ENCODE measurements at places on chromosomes 16 and 17.

DNA sequence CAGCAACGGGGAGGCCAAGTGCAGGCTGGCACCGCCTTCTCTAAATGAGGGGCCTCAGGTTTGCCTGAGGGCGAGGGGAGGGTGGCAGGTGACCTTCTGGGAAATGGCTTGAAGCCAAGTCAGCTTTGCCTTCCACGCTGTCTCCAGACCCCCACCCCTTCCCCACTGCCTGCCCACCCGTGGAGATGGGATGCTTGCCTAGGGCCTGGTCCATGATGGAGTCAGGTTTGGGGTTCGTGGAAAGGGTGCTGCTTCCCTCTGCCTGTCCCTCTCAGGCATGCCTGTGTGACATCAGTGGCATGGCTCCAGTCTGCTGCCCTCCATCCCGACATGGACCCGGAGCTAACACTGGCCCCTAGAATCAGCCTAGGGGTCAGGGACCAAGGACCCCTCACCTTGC is 18.5 kb downstream of the NGFR start:
- H3K27ac ChIP-seq = no peak overlapping the region
- H3K4me3 ChIP-seq = no peak overlapping the region
- DNase-seq = no peak
- H3K27me3 ChIP-seq = no peaks in the 10 kb centered on the region

GRCh38 chr17:22266231-22266630 is 573.9 kb downstream of the KCNJ18 start:
- no peak overlapping the region for H3K4me3 ChIP-seq
- no peak for DNase-seq

DNA sequence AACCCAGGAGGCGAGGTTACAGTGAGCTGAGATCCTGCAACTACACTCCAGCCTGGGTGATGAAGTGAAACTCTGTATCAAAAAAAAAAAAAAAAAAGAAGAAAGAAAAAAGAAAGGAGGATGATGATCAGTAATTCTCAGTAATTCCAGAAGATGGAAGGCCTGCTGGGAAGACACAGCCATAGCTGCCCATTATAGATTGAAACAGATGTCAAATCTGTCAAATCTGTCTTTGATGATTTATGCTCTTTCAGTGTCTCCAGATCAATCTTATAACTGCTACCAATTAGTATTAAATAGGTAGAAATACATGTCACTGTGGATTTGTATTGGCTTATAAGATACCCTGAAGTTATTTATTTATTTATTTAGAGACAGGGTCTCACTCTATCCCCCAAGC is 42.9 kb upstream of the CPPED1 start:
- H3K36me3 ChIP-seq = no peaks in the 10 kb centered on the region
- no peaks in the 10 kb centered on the region for H3K4me1 ChIP-seq
- no peak overlapping the region for H3K4me3 ChIP-seq
- no peak overlapping the region for H3K27ac ChIP-seq

DNA sequence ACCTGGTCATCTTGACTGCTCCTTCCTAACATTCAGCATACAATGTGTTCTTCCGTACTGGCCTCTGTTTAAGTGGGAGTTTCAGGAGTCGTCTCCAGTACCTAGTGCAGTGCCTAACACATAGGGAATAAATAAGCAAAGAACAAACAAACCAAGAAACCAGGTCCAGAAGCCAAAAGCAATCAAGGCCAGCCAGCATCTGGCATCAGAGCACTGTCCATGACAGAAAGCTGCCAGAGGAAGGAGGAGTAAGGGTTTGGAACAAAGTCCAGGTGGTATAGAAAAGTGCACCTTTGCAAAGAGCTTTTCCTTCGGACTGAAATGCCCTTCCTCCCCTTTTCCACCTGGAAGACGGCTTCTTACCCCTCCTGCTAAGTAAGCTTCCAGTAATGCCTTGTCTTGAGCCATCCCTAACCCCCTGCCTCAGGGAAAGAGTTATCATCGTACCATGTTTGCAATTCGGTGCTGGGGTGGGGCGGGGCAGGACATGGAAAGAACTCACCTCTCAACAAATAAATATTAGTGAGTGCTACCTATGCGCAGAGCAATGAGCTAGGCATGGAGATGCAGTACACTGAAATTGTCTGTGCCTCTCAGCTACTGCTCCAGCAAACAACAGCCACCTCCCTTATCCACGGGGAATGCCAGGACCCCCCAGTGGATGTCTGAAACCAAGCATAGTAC is 47.6 kb downstream of the C17orf67 start:
- H3K27ac ChIP-seq = no peak overlapping the region
- H3K36me3 ChIP-seq = no peaks in the 10 kb centered on the region
- peaks cover 3% of the 10 kb centered on the region for H3K27me3 ChIP-seq
- no peak for DNase-seq
- no peak overlapping the region for H3K4me3 ChIP-seq

All from H1 (cell line).